ENCODE measurements at places on chromosomes 2 and 18.

DNA sequence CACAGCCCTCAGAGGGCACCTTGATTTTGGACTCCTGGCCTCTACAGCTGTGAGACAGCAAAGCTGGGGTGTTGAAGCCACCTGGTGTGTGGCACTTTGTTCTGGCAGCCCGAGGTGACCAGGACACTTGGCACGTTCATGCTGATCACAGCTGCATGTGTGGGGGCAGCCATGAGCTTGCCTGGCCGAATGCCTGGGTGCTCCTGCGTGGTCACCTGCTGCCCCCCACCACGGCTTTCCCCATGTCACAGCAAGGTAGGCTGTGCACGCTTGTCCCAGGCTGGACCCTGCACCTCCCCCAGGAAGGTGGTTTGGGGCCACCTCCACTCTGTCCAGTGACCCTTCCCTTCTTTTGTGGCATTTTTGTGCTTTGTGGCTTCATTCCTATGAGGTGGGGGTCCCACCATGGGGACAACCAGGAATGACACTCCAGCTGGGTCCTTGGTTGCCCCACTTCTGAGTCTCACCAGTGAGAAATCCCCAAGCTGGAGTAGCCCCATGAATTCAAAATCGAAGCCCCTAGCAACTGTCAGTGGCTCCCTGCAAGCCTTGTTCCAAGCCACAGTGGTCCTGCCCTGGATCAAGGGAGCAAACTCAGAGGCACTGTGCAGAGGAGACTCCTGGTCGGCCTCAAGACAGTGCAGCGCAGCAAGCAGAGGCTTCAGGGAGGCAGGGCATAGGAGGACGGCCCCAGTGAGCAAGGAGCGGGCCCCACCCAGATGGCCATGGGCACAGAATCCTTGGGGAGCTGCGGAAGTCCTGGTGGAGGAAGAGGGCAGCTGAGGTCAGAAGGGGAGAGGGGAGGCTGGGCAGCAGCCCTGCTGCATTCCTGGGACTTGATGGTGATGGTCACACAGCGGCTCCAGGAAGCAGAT is 121.4 kb upstream of the HS6ST1 start:
- DNase-seq, result peak; percentile 37

DNA sequence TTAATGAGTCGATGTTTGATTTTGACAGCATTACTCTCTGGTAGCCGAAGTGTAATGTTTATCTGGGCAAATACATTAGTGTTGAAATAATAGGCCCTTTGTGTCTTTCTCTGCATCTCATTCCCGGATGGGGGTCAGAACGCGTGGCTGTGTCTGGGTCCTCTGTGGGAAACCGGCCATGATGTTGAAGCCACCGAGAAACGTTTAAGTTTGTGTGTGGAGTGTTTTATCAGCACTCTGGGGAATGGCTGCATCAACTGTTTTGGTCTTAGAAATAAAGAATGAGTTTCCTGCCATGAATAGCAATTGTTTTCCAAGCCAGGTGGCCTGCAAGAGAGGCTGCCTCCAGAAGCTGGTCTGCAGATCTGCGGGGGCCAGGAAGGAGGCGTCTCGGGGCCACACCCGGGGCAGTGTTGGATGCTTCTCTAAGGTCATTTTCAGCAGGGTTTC is 69.7 kb downstream of the RNF144A start:
- DNase-seq, result no peak

DNA sequence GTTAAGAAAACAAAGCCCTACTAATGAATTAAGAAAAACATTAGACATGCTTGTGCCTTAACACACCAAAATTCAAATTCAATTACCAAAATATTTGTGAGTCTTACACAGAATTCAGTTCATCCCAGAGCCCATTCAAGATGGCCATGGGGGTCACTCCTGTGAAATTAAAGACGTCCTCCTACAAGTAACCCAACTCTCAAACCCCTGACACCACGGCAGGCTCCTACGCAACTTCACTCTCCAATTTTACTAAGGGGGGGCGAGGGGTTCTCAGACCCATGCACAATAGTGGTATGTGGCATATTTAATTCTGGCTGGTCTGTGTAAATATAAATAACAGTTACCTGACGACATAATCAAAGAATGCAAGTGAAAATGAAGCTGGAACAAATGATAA is 5.0 kb downstream of the ZNF516 start:
- no peak for DNase-seq

DNA sequence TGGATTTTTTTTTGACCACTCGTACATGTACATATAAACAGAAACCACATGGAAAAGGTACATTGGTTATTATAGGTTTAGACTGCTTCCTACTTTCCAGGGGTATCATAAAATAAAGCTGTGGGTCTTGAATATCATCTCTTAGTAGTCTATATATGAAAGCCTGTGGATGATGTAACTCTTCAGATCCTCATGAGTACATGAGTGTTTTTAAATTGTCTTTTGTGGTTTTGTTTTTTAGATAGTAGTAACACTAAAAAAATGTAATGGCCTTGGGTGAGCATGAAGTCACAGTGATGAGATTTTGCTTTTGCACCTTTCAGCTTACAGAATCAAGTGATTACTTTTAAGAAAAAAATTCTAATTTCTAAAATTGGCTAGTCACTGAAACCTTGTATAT is 80.2 kb downstream of the RAB3GAP1 start:
- DNase-seq, result no peak

DNA sequence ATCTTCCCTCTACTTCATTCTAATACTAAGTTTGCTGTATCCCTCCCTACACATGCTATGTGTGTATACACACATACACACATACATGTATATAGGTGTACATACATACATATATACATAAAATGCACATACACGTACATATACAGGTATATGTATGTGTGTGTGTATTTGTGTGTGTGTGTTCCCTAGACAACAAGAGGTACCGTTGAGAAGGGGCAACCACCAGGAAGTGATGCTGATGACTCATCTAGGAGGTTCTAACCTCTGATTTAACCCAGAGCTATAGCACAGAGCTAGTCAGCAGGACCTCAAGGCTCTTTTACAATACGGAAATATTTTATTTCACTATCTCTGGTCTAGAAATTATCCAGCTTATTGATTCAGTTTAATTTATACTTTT is 139.2 kb downstream of the LAMA3 start:
- no peak for DNase-seq

DNA sequence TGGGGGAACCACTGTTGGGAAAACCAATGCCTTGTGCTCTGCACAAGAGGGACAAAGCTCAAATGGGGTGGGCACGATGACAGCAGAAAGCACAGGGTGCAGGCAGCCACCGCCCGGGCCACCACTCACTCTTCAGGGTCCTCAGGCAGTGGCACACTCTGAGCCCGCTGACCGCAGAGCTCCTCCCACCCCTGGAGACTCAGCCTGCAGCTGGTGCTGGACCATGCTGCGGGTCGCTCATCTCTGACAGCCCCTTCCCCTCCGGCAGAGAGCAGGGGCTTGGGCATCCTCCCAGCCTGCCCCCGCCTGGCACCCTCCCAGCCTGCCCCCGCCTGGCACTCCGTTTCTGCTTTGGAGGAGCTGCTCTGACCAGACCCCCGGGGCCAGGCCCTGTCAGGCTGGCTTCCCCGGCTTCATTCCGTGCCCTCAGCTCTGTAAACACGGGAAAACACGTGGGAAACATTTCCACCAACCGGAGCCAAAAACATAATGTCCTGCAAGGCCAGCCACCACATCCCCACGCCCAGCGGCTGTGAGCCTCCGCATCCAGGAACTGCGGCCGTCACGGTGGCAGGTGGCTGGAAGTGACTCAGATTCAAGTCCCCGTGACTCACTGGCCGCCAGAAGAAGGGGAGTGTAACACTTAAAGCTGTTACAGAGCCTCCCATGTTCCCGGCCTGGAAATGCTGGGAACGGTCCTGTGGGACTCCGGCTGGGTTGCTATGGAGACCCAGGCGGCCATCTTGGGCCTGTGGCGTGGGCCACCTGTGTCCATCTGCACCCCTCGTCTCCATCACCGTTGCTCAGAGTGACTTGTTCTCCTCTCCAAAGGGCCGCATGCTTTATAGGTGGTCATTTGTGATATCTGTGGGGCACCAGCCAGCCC is 6.8 kb upstream of the SNED1 start:
- DNase-seq, result no peak

GRCh38 chr2:222677981-222678380 is 6.5 kb downstream of the MOGAT1 start:
- no peak for DNase-seq

GRCh38 chr2:66438891-66439811 is 4.2 kb downstream of the MEIS1 start:
- peak; percentile 74 for DNase-seq

- DNase-seq, result no peak
These were observed 614.4 kb upstream of the TMEFF2 start for GRCh38 chr2:192809173-192809572.

DNA sequence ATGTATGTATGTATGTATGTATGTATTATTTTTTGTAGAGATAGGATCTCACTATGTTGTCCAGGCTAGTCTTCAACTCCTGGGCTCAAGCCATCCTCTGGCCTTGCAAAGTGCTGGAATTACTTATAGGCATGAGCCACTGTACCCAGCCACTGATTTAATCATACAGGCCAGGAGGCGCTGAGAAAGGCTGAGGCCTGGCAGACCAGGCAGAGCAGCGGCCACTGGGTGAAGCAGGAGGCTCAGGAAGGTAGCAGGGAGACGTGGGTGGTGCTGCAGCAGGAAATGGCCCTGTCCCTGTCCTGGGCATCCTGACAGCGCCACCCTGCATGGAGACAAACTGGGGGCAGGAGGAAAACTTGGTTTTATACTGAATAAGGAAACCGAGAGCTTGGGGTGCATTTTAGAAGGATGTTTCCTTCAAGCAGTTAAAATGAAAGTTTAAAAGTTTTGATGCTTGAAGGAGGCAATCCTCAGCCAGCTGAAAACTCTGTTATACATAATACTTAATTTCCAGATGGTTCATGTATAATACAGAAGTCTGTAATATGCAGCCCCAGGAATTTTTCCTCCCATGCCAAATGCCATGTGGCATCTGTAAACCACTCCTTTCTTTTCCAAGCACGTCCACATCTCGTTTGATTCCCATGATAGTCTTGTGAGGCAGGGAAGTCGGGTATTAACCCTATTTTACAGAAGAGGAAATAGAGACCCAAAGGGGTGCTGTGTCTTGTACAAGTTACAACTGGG is 182.4 kb downstream of the CELF4 start:
- DNase-seq, result no peak

- no peak for DNase-seq
These were observed 61.4 kb downstream of the CPS1 start for GRCh38 chr2:210617732-210618330.

- peak; percentile 89 for DNase-seq
These were observed 66.3 kb upstream of the TCF7L1 start for GRCh38 chr2:85066874-85067351.

- DNase-seq, result no peak
These were observed 49.2 kb downstream of the TMEFF2 start for GRCh38 chr2:192145496-192145895.

GRCh38 chr2:75491129-75491753 is 69.5 kb downstream of the EVA1A start:
- no peak for DNase-seq

DNA sequence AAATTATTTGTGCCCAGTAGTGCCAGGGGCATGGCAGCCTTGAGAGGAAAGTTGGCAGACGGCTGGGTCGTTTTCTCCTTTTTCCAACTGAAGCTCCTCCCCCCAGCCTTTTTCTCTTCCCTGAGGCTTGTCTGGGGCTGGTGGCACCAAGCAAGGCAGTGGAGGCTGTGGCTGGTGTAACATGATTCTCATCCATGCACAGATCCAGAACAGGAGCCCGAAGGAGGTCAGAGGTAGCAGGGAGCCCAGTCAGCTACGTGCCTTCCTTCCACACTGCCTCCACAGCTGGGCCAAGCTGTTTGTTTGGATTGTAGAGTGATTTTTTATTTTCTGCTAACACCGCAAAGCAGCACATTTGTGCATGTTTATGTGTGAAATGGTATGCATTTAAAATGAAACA is 170.3 kb upstream of the MGAT5 start:
- DNase-seq, result no peak

DNA sequence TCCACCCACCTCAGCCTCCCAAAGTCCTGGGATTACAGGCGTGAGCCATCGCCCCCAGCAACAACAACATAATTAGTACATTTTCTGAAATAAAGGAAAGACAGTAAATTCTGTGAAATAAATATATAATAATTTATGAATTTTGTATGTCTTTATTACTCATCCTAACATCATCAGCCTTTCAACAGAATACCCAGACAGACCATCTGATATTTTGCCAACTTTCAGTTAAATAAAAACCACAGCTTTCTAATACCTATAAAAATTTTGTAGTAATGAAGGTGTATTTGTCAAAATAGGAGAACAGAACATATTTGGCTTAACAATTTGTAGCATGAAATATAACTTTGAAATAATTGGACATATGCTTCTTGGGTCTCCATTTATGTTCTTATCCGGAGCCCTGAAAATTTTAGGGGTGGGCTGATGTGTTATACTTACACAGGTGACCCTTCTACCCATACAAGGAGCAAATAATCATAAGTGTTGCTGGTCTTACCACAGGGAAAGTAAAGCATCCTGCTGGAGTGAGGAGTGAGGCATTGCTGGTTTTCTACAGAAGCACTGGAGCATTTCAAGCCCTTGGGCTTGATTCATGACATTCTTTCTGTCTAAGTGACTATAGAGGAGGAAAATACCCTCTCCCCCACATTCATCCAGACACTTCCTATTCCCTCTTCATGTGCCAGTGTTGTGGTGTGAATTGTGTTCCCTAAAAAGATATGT is 99.3 kb downstream of the SPOPL start:
- no peak for DNase-seq

DNA sequence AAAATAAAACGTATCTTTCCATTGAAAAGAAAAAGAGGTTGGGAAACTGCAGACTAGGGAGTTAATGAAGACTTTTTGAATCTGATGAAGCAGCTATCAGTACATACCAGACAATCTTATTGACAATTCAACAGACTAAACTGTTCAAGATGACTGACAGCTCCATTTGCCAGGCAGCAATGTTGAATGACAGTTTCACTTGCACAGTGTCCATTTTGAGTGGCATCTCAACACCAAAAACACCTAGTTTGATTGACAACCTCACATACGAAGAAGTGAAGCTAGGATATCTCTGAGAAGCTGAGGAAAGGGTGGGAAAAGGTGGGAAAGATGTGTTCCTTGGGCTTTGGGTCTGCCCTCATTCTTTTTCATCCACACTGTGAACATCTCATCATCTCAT is 315.0 kb upstream of the SYT4 start:
- DNase-seq, result no peak

DNA sequence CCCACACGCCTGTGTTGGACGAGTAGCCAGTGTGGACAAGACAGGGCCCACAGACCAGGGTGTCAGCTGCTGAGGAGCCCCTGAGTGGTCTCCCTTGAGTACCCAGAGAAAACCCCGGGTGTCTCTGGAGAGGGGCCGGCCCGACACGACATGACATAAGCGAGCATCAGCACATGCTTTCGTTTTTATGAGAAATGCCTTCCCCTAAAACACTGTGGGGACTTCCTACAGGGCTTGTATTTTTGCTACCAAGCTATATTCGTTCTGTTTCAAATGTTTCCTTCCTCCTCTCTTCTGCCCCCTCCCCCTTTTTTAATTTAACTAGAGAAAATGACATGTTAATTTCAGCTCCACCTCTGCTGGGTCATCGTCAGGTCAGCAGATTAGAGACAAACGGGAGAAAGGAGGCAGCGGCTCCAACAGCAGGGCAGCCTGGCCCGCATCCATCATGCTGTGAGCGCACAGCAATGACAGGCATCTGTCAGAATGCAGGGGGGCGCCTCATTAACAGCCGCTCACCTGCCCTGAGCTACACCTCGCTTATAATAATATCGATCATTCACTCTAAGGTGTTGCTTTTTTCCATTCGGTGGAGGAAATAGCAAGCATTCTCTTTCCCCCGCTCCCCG is 286.2 kb downstream of the ZNF516 start:
- DNase-seq, result no peak

GRCh38 chr18:12318857-12319256 is 10.8 kb downstream of the TUBB6 start:
- no peak for DNase-seq

- DNase-seq, result no peak
These were observed 31.9 kb downstream of the SPAG16 start for GRCh38 chr2:213316001-213316735.
